ENCODE measurements at places on chromosomes 12 and 14. TPM values are rescaled to one million over a fixed set of nuclear protein-coding genes. Genes with fewer than 3 reads are reported as not detected.

DNA sequence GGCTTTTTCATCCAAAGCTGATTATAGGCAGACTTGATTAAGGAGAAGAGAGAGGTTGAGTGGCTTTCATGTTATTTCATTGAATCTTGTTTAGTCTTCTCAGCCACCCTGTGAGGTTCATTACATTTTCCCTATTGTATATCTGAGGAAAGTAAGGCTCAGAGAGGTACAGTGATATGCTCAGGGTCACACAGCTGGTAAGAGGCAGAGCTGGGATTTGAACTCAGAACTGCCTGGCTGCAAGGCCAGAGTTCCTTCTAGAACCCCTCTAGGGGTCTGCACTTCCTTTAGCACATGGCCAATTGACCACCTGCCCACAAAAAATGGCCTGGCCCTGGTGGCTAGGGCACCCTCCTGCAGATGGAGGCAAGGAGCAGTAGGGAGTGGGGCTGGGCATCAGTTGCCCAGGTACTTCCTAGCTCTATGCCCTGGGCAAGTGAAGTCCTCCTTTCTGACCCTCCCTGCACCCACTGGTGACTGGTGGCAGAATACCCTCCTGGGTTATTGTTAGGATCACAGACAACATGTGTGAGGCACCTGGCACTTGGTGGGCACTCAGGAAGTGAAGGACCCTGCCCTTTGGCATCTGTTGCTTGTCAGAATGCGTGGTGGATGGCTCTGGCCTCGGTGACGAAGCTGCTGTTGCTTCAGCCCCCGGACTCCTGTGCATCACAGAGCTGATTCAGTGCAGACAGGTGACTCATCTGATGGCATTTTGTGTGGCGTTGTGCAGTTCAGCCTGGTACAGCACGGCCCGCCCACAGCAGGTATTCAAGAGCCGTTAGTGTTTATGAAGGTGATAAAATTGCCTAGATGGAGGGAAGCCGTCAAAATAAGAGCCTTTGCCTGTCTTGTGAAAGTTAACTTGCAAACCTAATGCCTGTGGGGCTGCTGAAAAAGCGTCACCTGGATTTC, 115.8 kb downstream of the SLC25A47 start:
- no peak for DNase-seq

The NDRG2 gene
- total RNA-seq: 113 TPM

GRCh38 chr14:75213172-75213571, 36.8 kb upstream of the TMED10 start:
- no peak for DNase-seq

The SOAT2 gene
- not detected for total RNA-seq

The CLMN gene
- total RNA-seq: 13.6 TPM

Data from skin of body (tissue), 3 donors.